Hematopoietic multipotent progenitor cell treated with erythropoietin and hydrocortisone succinate and interleukin-3 and kit ligand, for 8 days (in vitro differentiated cells): ENCODE measurements at places on chromosomes 12 and 14.

DNA sequence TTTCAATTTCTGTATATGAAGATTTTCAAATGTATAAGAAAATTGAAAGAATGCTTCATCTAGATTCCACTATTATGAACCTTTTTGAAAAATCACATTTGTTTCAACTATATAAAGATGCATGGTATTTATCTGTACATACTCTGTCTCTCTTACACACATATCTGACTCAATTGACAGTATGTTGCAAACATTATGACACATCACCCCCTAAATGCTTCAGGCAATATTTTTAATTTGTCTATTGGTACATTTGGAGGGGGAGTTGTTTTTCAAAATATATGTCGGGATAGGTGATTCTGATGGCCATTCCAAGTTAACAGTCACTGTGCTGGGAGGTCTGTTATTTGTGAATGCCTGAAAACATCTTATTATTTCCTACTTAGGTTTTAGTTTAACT, 14.4 kb downstream of the PCNX1 start:
- DNase-seq, result no peak

DNA sequence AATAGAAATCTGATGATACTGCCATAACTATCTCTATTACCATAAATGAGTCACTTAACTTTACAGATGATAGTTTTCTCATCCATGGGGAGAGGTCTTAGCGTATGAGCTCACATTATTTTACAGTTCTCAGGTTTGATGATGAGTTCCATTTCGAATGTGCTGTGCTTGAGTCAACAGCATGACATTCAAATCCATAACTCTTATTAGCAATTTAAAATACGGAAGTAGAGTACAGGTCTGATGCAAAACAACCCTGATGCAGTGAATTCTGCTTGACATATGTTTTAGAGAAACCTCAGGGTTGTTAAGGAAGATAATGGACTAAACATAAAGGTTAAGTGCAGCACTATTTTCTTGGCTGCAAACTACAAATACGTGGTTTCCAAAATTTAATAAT, 30.0 kb downstream of the C14orf39 start:
- no peak for DNase-seq

GRCh38 chr12:110171636-110172035, 47.5 kb downstream of the IFT81 start:
- no peak for DNase-seq

DNA sequence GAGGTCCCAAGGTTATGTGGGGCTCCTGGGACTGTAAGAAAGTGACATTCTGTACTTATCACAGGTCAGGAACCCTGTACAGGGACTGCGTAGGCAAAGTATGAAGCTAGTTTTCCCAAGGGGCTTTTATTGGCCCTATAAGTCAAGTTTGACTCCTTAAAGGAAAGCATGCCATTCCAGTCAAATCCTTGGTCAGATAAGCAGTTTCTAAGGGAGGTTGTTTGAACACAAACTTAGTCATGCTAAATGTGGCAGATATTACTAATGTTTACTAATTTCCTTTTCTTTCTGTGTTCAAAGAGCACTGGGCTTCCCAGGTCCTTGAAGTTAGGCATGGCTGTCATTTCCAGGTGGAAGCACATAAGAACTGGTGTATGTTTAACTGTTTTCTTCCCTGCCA, 472.4 kb downstream of the ATP23 start:
- no peak for DNase-seq

- no peak for DNase-seq
These were observed 42.9 kb downstream of the FLRT2 start for GRCh38 chr14:85572845-85573244.

GRCh38 chr14:84814391-84814790, 715.6 kb upstream of the FLRT2 start:
- DNase-seq, result no peak

DNA sequence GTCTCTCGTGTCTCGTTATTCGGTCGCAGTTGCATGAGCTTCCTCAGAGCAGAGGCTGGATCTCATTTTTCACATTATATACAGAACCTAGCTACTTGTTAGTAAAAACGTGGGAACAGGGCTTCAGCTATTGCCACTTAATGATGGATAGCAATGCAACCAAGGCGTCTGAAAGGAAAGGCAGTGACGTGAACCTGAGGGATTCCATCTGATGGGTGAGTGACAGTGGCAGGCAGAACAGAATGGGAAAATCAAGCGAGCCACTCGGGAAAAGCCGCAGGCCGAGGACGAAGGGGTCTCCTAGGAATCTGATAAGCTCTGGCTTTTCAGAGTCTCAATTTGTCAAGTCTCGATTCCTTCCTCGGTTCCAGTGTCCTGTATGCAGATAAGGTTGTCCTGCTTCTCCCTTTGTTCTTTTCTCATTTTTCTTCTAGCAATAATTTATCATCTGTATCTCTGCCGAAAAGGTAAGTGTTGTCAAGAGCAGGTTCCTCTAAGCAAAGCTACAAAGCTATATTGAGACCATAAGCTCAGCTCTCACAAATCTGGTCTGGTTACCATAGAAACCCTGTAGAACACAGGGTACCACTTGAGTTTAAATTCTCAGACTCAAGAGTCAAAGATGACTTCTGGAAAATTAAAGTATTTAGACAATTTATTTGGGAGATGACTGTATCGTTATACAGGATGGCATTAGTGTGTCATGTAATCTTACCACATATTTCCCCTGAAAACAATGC, 416.6 kb downstream of the GLT1D1 start:
- DNase-seq, result no peak

DNA sequence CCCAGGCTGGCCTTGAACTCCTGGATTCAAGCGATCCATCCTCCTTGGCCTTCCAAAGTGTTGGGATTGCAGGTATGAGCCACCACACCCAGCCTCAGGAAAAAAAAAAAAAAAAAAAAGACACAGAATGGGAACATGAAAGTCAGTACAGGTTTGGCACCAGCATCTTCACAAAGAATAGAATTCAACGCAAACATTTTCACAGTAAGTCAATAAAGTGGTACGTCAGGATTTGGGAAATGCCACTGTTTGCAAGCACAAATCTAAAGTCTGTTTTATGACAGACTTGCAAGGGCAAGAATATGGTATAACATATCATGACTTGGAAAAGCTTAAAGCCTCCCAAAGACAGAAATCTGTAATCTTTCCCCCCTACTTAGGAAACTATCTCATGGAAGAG, 34.9 kb upstream of the WDR89 start:
- no peak for DNase-seq

DNA sequence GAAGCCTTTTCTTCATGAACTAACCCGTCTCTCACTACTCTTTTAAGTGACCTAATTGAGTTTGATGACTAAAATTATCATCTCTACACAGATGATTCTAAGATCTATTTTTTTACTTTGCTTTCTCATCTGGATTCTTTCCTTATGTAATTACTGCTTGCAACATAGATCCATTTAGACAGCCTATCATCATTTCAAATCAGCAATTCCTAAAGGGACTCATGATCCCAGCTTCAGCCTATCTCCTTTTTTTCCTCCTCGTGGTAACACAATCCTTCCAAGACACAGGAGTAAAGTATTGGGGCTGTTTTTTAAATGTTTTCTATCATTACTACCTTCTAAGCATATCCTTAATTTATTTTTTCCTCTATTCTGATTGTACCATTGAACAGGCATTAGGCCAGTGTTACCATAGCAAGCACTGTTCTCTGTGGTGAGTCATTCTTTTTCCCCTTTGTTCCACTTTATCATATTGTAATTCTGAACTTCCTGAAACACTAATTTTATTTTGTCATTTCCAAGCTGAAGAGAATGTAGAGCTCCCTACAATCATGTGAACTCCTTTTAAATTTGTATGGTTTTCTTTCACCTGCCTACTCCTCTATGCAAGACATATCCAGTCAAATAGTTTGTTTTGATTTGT, 190.4 kb upstream of the FAR2 start:
- DNase-seq, result no peak

GRCh38 chr14:45128963-45129629, 5.2 kb downstream of the FKBP3 start:
- no peak for DNase-seq

GRCh38 chr14:96956464-96957239, 159.5 kb downstream of the VRK1 start:
- DNase-seq, result no peak

GRCh38 chr12:57085999-57086492, 2.9 kb upstream of the NAB2 start:
- DNase-seq, result peak; percentile 73

GRCh38 chr12:66010787-66011547, 119.6 kb downstream of the LLPH start:
- no peak for DNase-seq

- DNase-seq, result no peak
These were observed 26.9 kb downstream of the JAG2 start for GRCh38 chr14:105141486-105142281.

DNA sequence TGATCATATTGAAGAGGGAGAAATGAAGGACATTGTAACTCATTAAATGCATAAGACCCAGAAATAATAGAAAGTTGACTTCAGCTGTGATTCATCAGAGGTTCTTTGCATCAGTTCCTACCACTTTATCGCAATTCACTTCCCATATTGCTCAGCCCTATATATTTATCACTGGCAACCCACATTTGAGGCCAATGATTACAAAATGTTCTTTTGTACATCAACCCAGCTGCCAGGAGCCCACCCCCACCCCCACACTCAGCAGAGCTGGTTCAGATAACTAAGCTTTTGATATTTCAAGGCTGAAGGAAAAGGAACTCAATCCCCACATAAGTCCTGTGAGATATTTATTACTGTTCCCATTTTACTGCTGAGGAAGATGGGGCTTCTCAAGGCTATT, 51.2 kb upstream of the TMPO start:
- peak; percentile 16 for DNase-seq

- no peak for DNase-seq
These were observed 296.6 kb downstream of the ADGRD1 start for GRCh38 chr12:131250028-131250950.

DNA sequence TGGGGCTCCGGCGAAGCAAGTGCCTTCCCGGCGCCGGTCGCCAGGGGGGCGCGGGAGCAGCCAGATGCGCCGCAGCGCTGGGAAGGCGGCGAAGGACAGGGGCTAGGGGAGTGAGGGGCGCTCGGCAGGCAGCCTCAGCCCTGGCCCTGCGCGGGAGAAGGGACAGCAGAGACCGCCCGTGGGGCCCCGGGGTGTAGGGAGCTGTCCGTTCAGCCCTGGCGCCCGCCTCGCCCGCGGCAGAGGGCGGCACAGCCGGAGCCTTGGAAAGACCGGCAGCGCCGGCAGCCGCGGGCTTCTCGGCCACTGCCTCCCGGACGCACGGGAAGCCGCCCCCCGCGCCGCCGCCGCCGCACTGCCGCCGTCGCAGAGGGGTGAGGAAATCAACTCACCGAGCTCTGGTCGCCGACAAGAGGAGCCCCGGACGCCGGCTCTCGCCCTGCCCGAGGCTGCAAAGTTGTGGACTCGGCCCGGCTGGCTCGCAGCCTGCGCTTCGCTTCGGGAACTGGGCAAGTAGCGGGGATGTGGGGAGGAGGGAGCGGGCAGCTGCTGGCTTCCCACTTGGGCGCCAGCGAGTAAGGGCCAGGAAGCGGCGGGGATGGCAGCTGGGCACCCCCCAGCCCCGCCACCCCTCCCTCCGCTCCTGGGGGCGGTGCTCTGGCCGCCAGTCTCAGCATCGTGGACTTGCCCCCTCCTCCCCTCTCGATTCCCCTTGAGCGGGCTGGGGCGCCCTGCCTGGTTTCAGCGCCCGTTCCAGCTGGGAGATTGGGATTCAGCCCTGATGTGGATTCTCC, at the start of gene ZDHHC22:
ZDHHC22 (minus strand) TSS at position 578 of the 791 bp plus-strand sequence. CDS start 2,053 bp downstream, outside the sequence.
- no peak for DNase-seq

DNA sequence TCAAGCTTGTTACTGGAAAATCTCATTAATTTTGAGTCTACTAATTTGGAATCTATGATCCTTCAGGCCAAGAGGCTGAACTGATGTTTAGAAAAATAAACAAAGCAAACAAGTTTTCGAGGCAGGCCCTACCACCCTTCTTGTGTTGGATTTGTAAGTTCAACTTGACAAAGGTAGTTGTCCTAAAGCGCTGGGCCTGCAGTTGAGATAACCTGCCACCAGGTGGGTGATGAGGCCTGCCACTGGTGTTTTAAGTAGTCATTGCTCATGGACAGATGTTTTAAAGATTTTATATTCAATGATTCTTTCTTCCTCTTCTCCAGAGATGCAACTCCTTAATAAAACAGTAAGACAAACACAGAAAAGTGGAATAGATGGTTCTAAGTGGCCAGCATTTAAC, 19.4 kb downstream of the ACVRL1 start:
- DNase-seq, result peak; percentile 70

DNA sequence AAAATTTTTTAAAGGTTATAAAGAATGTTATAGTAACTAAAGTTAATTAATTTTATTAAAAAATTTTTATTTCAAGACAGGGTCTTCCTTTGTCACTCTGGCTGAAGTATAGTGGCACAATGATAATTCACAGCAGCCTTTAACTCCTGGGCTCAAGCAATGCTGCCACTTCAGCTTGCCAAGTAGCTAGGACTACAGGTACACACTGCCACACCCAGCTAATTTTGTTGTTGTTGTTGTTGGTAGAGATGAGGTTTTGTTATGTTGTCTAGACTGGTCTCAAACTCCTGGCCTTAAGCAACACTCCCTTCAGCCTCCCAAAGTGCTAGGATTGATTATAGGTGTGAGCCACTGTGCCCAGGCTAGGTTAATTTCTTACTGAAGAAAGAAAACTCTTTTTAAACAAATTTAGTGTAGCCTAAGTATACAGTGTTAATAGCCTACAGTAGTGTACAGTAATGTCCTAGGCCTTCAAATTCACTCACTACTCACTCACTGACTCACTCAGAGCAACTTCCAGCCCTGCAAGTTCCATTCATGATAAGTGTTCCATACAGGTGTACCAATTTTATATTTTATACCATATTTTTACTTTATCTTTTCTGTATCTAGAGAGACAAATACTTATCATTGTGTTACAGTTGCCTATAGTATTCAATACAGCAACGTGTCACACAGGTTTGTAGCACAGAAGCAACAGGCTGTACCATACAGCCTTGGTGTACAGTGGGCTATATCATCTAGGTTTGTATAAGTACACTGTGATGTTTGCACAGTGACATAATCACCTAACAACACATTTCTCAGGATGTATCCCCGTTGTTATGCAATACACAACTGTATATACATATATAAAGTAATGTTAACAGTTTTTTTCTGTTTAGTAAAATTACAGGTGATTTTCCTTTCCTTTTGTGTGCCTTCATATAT, 24.7 kb upstream of the DNAAF2 start:
- no peak for DNase-seq

GRCh38 chr12:19002216-19002615, 127.3 kb upstream of the PLEKHA5 start:
- no peak for DNase-seq

DNA sequence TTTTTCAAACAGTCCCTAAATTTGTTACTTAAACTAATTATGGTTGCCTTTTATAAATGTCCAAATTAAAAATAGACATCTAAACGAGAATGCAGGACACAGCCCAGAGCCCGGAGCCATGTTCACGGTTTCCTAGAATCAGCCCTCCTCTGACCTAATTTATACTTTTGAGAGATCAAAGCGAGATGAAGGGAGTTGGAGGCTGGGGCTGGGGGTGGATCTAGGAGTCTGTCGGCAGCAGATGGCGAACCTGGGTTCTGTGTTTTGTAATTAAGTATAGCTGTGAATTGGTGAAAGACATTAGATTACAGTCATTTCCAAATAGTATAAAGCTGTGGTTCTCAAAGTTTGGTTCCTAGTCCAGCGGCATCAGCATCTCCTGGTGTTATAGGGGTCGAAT, 210.1 kb downstream of the SLC41A2 start:
- no peak for DNase-seq

GRCh38 chr14:54116972-54117371, 160.3 kb upstream of the BMP4 start:
- DNase-seq, result no peak

GRCh38 chr14:58776516-58776915, 138.8 kb downstream of the DACT1 start:
- no peak for DNase-seq

- DNase-seq, result no peak
These were observed 57.7 kb downstream of the WDR20 start for GRCh38 chr14:102197317-102197853.
